Renal pelvis (tissue), 12 donors: ENCODE measurements at places on chromosomes 12 and 14. TPM values are rescaled to one million over a fixed set of nuclear protein-coding genes. Genes with fewer than 3 reads are reported as not detected.

ZDHHC22 gene
- 0.58 TPM for polyA plus RNA-seq

DNA sequence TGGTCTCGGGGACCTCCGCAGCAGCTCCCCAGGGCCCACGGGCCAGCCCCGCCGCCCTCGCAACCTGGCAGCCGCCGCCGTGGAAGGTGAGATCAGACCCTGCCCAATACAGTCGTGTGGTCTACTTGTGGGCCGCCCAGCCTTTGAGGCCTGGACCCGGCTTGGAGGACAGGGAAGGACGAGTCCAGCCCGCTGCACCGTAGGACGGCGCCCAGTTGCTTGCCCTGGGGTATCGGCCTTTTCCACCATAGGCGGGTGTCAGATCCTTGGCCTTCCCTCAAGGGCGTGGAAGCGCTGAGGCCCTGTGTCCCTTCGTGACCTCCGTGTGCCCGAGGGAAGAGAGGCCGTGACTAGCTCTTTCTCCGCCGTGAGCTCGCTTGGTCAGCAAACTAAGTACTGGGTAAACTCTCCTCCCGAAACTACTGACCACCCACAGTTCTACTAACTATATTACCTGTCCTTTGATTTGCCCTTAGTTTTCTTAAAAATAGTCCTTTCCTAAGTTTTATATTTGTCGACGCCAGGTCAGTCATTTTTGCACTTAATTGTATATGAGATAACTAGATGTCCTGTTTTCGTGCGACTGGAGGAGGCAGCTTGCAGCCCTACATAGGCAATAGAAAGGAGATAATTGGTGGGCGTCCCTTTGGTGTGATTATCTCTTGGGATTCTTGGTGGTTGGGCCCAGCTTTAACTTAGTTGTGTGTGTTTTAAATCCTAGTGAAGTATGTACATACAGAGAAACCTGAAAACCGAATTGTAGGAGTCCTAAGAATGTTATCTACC is 757 bp downstream of the SLC25A3 start:
- DNase-seq = no peak

GRCh38 chr14:79516009-79516408 is 695.3 kb downstream of the DIO2 start:
- no peak for DNase-seq

SMIM41 gene
- polyA plus RNA-seq = 0.73 TPM

DNA sequence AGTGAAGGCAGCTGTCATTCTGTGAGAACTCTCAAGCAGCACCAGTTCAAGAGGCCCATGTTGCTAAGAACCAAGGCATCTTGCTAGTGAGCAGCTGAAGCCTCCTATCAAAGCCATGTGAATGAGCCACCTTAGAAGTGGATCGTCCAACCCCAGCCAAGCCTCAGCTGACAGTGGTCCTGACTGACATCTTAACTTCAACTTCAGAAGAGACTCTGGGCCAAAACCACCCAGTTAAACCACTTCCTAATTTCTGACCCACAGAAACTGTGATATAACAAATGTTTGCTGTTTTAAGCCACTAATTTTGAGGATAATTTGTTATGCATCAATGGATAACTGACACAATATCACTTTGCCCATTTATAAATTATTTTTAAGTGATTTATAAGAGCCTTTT is 256.0 kb downstream of the RPAP3 start:
- no peak for DNase-seq

DNA sequence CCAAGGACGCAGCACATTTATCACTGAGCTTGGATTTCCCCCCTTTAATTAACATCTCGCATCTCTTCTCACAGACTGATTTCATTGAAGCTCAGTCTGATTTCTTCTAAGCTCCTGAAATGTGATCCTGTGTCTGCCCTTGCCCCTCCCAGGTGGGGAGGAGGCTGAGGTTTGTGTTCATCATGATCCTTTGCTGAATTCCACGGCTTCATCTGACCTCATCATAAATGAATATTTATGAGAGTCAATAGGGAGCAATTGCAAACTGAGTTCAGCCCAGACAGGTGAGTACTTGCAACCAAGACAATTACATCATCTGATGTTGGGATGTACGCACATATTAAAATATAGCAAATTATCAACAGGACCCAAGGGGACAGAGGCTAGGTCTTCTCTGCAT is 72.4 kb downstream of the MAP1LC3B2 start:
- DNase-seq = peak; percentile 29

DNA sequence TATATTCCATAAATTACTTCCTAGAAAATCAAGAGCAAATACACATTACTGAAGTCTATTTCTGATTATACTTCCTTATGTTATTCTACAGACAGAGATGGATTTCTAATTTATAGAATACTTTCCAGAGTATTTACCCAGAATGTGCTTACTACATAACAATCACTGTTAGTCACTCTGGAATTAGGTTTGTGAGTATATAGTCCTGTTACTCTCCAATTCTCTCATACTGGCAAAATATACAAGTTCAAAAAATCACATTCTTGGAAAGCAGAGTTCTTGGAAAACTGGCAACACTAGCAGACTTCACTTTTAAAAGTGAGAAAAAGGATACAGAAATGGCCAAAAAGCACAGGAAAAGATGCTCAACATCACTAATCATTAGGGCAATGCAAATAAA is 7.3 kb downstream of the PPP2R5E start:
- DNase-seq = no peak

POTEG gene
- not detected for polyA plus RNA-seq

GRCh38 chr14:103141117-103141796 is 18.0 kb downstream of the TNFAIP2 start:
- DNase-seq = no peak

CCDC60 gene
- polyA plus RNA-seq = 0.21 TPM

GRCh38 chr12:69239922-69240630 is 707 bp downstream of the CPSF6 start:
- DNase-seq = peak; percentile 41
